ENCODE measurements at places on chromosomes 6 and 20. TPM values are rescaled to one million over a fixed set of nuclear protein-coding genes. Genes with fewer than 3 reads are reported as not detected.

COL21A1 gene
- 0.50 TPM for total RNA-seq

C20orf144 gene
- not detected for total RNA-seq

GSTA2 gene
- total RNA-seq, result 2.2 TPM

ZNF322 gene
- total RNA-seq, result 6.9 TPM

CST5 gene
- not detected for total RNA-seq

GRCh38 chr6:34554291-34555006 lies 1.7 kb downstream of the SPDEF start:
- no peak for DNase-seq

DNA sequence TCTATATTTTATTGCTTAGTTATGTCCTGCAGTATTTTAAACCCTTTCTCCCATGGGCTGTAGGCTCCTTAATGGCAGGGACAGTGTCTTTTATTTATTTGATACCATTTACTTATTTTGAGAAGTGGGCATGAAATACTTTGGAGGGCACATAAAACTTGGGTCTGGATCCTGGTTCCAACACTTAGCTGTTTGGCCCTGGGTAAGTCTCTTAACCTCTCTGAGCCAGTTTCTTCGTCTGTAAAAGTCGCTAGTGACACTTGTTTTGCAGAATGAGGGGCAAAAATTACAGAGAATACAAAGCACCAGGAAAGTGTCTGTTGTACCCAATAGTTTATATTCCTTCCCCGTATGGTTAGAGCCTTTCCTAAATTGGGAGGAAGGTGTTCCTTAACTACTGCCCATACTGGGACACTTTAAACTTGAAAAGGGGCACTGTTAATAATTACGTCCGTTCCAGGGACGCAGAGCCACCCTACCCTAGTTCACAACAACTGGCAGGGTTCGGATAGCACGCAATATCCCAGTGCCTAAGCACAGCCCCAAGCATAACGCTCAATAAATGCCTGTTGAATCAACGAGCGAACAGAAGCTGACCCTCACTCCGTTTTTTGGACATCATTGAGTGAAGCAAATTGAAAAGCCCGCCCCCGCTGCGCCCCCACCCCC lies 6.0 kb upstream of the ARMC12 start:
- DNase-seq, result no peak

DNA sequence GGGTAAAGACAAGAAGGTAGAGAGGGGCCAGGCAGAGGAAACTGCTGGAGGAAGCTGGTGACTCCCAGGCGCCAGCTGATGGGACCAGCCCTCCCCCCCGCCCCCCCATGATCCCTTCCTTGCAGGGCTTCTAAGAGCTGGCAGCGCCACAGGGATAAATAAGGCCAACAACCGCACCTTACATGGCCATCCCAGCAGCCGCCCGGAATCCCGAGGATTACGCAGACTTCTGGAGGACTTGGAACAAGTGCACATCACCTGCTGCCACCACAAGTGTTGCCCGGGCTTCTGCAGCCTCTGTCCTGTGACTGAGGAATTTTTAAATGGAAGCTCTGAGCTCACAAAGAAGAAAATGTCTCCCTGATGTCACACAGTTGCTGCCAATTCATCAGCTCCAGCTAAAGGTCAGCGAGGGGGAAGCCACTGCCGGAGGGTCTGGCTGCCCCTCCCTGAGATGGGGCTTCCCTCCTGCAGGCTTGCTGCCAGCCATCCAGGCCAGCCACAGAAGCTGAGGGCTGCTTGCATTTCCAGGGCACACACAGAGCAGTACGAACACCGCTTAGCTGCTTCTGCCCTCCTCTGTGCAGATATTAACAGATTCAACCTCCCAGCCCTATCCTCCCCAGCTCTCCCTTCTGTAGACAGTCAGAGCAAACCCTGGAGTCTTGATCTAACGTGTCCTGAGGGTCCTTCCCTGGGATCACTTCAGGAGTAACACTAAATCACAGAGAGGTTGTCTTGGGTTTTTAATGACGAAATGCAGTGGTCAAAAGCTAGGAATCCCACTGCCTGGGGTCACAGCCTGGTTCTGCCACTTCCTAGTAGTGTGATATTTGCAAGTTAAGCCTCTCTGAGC lies 38.6 kb upstream of the PIM1 start:
- DNase-seq, result no peak

DNA sequence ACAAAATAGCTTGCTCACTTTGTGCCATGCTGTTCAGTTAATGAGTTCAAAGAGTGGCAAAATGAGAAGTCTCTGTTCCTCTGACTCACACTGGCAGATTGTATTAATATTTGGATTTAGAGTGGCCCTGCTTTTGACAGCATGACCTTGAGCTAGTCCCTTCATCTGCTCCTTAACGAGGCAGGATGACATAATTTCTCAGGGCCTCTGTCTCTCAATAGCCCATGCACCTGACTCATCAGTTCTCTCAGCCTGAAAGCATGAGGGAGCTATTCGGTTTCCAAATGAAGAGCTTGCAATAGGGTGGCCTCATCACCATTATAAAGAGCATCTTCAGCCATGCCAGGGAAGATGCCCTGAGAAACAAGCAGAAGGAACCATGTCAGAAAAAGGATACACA lies 38.2 kb downstream of the CAP2 start:
- no peak for DNase-seq

GRCh38 chr6:24492475-24492874 lies 2.3 kb upstream of the ALDH5A1 start:
- DNase-seq, result peak; percentile 49

GRCh38 chr6:119325559-119326265 lies 23.8 kb downstream of the MAN1A1 start:
- DNase-seq, result no peak

GRCh38 chr6:119158057-119158848 lies 79.8 kb upstream of the FAM184A start:
- no peak for DNase-seq

DNA sequence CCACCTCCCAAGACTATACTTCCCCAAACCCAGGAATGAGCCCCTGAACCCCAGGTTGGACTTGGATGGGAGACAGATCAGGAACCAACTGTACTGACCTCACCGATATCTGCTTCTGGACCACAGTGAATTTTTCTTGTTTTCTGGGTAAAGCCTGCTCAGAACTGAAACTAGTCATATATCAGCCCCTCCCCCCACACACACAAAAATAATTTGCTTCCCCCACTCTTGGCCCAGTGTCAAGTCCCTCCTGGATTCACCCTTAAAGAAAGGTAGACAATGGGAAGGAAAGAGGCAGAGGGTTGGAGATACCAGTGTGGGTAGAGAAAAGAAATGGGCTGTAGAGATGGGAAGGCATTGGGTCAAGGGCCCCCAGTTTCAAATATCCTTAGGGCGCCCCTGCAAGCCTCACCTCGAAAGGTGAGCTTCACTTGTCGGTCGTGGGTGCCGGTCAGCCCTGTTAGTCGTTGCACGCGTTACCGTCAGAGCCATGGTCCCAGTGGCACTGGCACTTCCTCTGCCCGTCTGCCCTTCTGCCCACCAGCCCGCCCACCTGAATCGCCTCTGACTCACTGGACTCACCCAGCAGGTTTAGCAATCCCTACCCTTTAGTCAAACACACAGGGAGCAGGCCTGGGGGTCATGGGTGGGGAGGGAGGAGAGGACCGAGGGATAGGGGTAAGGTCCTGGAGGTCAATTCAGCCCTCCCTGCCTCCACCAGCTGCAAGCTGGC lies 8.5 kb upstream of the SPAG4 start:
- no peak for DNase-seq

DNA sequence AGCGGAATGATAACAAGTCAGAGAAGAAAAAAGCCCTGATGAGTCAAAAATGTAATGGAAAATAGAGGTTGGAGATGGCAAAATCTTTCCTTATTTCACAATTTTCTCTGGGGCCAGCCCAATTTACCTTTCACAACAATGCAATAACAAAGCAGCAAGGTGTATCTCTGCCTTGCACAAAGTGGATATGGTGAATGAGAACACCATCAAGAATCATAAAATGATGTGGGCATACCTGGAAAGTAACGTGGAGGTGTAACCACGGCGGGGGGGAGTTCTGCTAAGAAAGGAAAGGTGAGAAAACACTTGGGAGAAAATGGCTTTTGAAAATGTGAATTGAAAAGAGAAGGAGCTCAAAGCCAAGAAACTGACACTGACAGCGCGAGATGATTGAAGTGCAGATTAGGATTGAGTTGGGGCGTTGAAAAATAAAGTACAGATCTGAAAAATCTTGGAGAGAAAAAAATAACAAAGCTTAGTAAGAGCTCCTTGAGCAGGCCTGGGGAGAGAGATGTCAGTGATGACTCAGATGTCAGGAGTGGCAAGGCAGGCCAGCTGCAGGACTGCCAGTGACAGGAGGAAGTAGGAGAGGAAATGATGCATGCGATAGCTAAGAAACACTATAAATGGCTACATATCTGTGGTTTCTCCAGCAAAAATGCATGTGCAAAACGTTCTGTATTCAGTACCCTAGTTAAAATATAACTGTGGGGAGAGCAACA lies 26.2 kb downstream of the ARHGAP18 start:
- no peak for DNase-seq

GRCh38 chr6:136524936-136525413 lies 25.2 kb downstream of the MAP7 start:
- no peak for DNase-seq

- no peak for DNase-seq
These were observed 28.5 kb upstream of the CITED2 start for GRCh38 chr6:139402876-139403386.

- DNase-seq, result no peak
These were observed 207.5 kb upstream of the ADGRB3 start for GRCh38 chr6:68427630-68428029.

DNA sequence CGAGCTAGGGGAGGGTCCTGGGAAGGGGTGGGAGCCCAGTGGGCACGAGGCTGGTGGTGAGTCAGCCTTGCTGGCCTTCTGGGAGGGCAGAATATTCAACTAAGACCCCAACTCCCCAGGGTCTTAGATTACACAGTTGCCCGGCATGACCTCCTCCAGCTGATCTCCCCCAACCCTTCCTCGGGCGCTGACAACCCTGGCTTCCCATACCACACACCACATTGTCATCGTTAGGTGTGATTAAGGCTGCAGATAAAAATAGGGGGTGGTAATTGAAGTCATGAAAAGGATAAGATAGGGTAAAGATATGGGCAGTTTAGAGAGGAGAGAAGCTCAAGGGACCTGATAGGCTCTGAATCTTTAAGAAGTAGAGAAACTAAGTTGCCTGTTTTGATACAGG lies 10.5 kb downstream of the CDC40 start:
- DNase-seq, result no peak

GRCh38 chr6:21847711-21848480 lies 254.3 kb downstream of the SOX4 start:
- DNase-seq, result no peak

DNA sequence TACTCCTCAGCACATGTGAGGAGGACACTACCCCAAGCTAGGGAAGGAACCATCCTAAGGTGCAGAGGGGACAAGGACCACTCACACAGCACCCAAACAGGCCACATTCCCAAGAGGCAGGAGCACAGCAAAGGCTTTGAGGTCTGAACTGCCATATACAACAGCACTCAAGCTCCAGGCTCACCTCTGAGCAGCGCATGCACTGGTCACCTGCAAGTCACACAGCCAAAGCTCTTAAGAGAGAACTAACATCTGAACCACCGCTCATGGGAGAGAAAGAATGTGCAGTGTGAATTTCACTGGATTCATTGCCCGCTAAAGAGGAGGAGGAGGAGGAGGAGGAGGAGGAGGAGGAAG lies 31.0 kb downstream of the NPEPL1 start:
- DNase-seq, result no peak

DNA sequence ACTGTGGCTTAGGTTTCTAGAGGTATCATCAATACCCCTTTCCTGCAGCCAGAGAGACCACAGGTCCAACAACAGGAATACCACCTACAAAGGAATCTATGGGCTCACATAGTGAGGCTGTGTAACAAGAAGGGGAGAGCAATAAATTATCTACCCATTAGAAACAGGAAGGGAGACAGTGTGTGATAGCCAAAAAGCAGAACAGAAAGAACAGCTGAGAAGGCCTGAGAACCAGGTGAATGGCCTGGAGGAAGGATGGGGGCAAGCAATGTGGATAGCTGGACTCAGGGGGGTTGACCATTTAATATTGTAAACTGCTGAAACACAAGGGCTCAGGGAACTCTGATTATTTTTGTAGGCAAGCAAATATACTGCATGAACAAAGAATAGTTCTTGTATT lies 628.2 kb downstream of the COL12A1 start:
- no peak for DNase-seq

DNA sequence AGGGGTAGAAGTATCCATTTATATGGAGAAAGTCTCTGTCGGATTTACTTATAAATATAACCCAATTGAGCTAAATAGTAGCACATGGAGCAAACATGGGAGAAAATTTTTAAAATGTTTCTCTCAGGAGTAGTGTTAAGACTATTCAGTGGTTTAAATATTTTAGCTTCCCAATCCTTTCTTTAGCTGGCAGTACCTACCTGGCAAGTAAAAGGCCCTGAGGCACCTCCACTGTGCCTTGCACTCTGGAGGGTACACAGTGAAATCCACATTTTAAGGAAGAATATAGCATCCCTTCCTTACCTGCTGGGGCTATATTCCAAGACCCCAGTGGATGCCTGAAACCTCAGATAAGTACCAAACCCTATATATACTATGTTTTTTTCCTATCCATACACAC lies 124.2 kb downstream of the KLHL32 start:
- DNase-seq, result no peak

- no peak for DNase-seq
These were observed 8.2 kb upstream of the PYGB start for GRCh38 chr20:25239387-25240370.

DNA sequence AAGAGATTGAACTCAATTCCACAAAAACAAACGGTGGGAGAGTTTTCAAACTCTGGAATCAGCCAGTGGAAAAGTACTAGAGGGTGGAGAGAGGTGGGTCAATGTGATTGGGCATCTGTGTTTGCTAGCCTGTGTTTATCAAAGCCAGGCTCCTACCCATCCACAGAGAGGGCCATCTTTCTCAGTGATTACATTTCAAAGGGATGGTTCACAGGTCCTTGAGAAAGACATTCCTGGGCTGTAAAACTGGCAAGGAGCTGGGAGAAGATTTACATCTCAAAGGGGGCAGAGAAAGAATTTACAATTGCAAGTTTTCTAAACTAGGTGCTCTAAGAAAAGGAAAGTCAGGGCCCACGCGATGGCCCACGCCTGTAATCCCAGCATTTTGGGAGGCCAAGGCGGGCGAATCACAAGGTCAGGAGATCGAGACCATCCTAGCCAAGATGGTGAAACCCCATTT lies 146.8 kb upstream of the UST start:
- DNase-seq, result no peak

- no peak for DNase-seq
These were observed 672.2 kb downstream of the PRKN start for GRCh38 chr6:162055365-162055764.

GRCh38 chr6:56890066-56890465 lies 64.8 kb upstream of the BEND6 start:
- DNase-seq, result no peak

DNA sequence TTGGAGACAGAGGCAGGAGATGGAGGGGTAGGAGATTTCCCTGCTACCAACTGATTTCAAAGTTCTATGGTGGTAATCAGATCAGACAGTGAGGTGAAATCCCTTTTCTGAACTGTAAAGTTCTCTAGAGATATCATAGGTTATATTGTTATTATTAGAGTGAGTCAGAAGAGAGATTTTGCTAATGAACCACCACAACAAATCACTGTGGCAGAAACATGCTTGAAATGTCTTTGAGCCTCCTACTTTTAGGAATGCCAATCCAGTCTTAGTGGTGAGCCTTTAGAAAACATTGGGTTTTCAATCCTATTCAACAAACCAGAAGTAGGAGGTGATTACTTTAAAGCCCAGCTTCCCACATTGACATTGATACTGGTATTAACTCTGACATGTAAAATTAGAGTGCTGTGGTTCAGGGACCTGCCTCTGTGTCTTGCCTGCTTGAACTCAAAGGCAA lies 136.7 kb upstream of the CNR1 start:
- no peak for DNase-seq

Data from liver (tissue), 10 donors.